SK-N-DZ (cell line): ENCODE measurements at places on chromosomes 7 and 10.
A peak's percentile ranks its signal among the peaks of the same experiment; 100 is the strongest.

GRCh38 chr7:765383-765782 lies 38.3 kb upstream of the PRKAR1B start:
- DNase-seq: no peak

DNA sequence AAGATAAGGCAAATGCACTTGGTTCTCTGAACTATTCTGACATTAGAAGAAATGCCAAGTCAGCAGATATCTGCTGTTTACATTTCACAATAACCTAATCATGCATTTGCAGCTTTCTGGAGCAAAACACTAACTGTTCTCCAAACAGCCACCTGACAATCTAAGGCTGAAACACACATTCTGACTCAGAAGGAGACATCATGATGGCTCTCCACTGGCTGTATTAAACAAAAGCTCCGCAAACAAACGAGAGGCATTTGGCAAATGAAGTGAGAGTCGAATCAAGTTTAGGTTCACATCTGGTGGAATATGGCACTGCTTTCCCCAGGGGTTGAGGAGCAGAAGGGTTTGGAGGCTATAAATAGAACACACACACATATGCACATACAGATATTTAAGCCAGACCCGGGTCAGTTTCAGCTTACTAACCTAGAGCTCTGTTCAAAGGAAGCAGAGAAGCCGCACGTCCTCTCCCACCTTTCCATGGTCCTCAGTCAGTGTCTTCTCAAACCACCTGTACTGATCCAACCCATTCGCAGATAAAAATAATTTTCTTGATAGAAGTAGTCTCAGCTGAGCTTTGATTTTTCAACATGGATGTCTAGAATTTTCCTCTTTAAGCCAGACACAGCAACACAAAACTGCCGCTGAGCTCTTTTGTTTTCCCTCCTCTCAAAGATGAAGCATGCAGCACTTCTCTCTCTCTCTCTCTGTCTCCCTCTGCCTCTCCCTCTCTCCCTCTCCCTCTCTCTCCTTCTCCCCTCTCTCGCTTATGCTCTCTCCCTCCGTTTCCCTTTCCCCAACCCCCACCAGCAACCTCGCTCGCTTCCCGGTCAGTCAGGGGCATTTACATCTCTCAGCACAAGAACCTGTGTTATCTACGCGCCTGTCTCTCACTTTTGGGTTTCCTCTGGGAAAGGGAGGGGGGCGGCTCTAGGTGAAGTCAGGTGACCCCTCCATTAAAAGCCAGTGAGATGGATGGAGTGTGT lies 682.8 kb downstream of the MAGI2 start:
- peak; percentile 58 for DNase-seq

DNA sequence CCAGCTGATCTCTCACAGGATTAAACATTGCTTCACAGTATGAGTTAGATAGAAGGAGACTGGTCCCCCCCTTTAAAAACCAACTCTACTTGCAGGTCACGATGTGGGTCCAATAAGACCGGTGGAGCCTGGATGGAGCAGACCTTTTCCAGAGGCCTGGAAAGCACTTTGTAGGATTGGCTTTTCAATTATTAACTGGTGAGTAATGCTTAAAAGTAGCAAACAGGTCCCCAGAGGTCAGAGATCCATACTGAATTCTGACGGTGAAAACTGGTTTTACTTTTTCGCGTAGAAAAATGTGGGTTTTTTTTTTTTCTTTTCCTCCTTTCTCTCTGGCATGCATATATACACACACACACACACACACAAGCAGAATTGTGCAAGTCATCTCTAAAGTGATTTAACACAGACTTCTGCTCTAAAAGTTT lies 74.9 kb upstream of the OGDHL start:
- no peak for DNase-seq

DNA sequence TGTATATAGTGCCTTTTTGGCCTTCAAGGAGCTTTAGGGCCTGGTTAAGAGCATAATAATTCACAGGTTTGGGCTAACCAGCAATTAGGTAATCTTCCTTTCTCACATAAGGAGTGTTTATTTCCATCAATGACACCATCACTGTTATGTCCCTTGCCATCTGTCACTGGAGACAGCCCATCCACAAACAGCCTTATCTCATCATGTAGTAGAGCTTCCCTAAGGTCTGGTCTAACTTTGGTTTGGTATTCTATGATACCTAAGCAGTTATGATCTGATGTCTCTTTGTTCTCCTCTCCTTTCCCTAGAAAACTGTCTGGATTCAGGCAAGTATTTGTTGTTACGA lies 26.4 kb downstream of the MAPK8 start:
- no peak for DNase-seq

DNA sequence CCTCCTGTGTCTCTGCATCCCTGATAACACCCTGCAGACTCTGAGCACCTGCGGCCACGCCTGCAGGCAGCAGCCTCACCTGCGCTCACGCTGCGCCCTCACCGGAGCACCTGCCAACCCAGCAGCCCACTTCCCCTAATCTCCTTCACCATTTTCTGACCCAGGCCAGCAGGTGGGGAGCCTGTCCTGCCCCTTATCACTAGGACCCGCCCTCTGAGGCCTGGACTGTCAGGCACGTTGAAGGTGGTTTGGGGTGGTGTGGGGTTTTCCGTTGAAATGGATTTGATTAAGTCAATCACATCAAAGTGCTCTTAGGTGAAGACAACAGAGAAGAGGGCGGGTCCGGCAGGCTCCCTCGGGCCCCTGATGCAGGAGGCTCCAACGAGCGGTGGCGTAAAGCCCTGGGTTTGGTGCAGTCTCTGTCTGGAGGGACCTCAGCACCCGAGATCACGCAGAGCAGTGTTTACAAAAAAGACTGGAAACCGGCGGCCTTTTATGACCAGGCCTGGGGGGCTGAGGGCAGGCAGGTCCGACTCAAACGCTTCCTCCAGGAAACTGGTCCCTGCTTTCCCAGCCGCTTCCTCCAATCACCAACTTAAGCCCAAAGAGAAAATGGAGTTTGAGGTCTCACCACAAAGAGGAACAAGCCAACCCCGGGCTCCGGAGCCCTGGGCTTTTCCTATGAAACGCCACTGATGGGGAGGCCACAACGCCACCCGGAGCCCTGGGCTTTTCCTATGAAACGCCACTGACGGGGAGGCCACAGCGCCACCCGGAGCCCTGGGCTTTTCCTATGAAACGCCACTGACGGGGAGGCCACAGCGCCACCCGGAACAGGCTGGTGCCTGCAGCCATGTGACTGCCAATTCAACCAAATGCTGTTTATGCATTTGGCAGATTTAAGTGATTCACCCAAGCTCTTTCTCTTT lies 45.5 kb downstream of the DPYSL4 start:
- no peak for DNase-seq
